NCI-H446 treated with DMSO at 0.1 percent for 48 hours (cell line): ENCODE measurements at places on chromosomes 2 and 18.

DNA sequence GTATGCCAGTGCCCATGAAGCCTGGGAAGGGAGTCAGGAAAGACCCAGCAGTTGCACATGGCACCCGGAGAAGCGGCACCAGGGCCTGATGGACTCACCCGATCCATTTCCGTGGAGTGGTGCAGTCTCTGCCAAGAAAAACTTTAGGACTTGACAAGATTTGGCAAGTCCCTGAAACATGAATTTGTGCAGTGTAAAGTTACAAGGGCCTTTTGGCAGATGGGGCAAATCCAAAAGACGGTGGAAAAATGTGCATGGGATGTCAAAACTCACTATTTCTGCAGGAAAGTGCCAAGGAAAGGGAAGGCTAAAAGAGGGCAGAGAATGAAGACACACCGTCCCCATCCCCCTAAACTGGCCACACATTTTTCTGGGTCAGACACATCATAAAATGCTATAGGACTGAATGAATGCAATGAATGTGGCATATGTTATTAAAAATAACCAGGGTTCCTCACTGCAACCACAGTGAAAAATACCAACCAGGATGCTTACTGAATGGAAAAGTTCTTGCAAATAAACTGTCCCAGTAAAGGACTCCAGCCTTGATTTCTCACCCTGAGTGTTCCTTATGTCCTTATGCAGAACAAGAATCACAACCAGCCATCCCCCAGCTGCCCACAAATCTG is 173.5 kb upstream of the SIX2 start:
- peak; percentile 46 for DNase-seq

DNA sequence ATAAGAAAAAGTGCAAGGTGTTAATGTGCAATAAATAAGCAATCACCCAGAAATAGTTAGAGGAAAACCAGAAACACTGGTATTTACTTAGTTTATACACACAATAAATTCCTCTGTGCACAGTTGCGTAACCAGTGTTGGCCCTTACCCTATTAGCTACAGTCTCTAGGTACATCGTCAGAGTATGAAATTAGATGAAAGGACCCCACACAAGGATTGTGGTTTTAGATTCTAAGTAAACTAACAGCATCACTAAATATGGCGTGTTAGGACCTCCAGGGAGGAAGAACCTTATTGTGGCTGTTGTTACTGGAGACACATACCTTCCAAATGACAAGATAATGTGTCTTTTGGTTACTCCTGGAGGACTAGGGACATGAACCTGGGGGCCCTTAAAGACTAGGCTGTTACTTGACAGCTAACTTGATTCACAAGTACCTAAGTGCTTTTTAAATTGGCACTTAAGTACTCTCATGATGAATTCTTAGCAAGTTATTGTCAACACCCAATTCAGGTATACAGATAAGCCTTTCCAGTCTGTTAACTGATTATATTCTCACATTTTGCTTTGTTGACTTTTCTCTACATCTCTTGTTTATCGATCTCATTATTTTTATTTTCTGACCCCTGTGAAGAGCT is 115.3 kb downstream of the FEZ2 start:
- no peak for DNase-seq

- DNase-seq, result no peak
These were observed 37.7 kb downstream of the GBX2 start for GRCh38 chr2:236130349-236130998.

- DNase-seq, result no peak
These were observed 99.5 kb downstream of the MEIS1 start for GRCh38 chr2:66534461-66534860.

DNA sequence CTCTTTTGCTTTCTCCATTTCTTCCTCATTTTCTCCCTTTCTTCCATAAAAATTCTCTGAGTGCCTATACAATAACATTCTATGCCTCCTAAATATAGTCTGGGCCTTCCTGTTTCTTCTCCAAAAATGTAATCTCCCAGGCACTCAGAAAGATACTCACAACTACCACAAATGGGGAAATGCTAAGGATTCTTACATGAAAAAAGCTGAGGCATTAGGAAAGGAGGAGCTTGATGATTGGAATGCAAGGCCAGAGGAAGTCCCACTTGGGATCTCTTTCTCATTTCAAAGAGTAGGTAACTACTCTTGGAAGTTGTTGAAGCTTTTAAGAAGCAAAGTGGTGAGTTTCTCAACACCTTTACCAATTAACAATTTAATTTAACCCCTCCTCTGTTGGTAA is 3.4 kb downstream of the VSNL1 start:
- no peak for DNase-seq

- no peak for DNase-seq
These were observed 78.4 kb downstream of the TNS1 start for GRCh38 chr2:217924346-217924901.

- no peak for DNase-seq
These were observed 83.0 kb upstream of the MBOAT2 start for GRCh38 chr2:9086465-9086864.

DNA sequence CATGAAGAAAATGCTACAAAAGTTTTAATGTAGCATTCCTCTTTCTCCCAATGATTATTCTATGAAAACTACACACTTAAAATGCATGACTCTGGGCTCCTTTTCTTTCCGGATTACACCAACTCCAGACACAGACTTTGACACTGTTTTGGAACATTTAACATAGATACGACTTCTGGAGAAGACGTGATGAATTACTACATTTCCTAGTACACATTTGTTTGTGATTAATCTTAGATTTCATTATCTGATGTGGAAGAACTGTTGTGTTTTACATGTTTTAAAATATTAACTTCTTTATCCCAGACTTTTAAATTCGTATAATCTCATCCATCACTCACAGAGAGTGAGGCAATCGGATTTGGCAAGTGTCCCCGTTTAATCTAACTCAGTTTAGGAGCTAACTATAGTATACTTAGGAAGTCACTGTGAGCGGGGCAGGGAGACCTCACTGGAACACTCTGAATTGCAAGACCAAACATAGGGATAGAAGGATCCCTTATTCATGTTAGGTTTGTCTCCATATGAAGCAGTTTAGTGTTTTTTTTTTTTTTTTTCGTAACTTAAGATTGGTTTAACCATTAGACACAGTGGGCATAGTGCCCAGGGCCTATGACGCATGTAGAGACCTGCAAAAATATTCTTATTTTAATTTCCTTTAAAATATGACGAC is 66.7 kb downstream of the PDE1A start:
- DNase-seq, result peak; percentile 45

DNA sequence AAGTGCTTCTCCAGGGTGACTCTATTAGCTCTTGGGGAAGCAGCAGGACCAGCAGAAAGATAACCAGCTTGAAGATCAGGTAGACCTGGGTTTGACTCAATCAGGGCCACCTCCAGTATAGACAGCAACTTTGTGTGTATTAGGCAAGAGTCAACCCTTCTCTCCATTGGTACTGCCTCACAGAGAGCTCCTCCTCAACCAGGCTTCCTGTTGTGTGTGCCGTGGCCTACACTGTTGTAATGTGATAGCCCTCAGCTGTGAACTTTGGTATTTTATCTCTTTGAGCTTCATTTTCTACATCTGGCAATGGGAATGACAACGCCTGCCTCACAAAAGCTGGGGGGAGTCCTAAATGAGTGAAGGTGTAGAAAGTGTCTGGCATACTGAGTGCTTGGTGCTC is 17.0 kb upstream of the MAP3K20 start:
- no peak for DNase-seq
